Activated gamma-delta T cell treated with anti-CD3 and anti-CD28 coated beads, Interleukin-2, amount 50 U/mL, for 16 hours (primary cell): ENCODE measurements at places on chromosomes 3 and 15.

DNA sequence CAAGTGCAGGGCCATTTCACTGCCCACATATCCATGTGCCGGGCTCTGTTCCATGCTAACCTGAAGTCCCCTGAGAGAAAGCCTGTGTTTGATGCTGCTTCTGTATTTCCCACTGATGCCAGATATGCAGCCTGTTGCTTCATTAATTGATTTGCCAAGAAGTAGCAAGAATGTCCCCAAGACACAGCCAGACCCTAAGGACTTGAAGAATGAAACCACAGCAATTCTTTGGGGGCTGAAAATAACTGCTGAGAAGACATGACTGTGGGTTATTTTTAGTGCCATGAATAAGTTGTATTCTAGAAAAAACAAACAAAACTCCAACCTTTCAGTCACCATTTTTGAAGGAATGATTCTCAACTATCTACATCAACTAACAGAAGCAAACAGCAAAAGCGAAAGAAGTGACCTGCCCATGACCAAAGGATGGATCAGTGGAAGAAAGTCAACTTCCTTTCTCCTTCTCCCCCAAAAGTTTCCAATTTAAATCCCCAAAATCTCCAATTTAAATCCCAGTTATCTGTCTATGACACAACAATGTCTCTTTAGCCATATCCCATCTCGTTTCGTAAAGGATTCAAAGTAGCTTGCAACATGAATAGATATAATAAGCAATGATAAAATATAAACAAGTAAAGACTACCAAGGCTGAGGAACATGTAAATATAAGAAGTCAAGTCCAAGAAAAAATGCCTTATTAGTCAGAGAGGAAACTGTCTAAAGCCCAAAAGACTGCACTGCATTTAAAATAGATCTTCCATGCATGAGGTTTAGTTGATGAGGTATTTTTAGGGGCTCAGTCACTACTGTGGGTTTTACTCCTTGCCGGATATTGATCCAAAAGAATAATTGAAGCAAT lies 226.8 kb downstream of the DTWD1 start:
- DNase-seq = no peak

DNA sequence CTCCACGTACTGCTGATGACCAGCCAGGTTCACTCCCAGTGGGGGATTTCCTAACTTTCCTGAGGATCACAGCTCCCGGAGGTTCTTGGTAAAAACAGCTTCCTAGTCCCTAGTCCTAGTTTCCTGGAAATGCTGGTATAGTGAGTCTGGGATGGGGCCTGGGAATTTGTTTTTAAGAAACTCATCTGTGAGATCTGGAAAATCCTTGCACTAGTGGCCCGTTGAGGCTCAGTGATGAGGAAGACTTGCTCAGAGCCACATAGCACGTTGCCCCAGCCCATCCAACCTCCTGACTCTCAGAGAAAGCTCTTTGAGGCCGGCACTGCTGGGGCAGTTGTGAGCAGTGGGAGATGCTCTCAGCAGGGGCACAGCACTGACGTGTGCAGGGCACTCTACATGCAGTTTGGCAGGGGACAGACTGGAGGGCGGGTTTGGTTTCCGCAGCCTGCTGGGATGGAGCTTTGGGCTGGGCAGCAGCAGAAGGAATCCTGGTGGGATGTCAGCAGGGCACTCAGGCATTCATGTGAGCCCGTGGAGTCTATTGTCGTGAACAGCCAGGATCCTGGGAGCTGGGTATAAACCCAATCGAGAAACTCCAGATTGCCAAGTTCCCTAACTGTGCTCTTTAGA lies 31.6 kb downstream of the SAXO2 start:
- DNase-seq = no peak

DNA sequence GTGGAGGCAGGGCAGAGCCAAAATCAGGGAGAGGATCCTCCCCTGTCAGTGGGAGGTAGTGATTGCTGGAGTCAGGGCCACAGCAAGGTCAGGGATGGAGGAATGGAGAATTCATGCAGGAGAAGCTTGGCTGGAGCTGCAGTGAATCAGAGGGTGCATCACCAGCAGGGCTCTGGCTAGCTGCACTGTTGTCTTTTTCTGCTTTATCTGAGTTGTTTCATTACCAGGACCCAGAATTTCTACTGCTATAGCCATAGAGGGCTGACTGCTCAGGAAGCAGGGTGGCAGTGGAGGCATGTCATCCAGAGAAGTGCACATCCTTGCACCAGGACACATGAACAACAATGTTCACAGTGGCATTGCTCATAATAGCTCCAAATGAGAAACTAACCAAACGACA lies 113.5 kb upstream of the GALNT15 start:
- DNase-seq = no peak

DNA sequence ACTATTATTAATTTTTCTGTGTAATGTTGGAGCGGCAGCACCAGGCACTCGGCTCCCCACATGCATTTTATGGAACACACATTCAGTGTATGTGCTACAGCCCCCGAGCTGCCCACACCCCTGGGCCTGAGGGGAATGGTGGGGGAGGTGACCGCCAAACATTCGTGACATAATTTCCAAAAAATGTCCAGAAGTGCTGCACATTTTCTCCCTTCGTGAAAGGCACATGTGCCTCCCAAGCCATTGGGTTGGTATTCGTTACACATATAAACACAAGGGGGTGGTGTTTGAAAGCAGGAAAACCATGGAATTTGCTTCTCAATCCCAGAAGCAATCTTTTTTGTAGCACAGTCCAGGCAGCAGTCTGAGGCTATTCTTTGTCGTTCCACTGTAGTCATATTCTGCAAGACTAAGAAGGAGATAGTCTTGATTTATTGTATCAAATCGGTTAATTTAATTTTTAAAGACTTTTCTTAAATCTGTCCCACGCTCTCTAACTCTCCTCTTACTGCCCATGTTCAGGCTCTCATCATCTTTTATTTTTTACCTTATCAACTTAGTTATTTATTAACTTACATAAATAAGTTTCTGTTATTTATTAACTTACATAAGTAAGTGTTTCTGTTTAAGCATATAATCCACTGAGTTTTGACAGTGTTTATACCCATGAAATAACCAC lies 39.2 kb upstream of the POLR2M start:
- DNase-seq = no peak

- DNase-seq = no peak
Measured at GRCh38 chr3:63872135-63872924, 8.7 kb downstream of the ATXN7 start.

- DNase-seq = no peak
Measured at GRCh38 chr3:22939349-22939748, 263.8 kb upstream of the UBE2E2 start.

- no peak for DNase-seq
Measured at GRCh38 chr15:94381384-94381783, 150.0 kb downstream of the MCTP2 start.

DNA sequence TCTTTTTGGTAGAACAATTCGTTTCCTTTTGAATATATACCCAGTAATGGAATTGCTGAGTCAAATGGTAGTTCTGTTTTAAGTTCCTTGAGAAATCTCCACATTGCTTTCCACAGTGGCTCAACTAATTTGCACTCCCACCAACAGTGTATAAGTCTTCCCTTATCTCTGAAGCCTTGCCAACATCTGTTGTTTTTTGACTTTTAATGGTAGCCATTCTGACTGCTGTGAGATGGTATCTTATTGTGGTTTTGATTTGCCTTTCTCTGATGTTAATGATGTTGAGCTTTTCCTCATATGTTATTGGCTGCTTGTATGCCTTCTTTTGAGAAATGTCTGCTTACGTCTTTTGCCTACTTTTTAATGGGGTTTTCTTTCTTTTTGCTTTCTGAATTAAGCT lies 270.6 kb upstream of the MEIS2 start:
- no peak for DNase-seq

DNA sequence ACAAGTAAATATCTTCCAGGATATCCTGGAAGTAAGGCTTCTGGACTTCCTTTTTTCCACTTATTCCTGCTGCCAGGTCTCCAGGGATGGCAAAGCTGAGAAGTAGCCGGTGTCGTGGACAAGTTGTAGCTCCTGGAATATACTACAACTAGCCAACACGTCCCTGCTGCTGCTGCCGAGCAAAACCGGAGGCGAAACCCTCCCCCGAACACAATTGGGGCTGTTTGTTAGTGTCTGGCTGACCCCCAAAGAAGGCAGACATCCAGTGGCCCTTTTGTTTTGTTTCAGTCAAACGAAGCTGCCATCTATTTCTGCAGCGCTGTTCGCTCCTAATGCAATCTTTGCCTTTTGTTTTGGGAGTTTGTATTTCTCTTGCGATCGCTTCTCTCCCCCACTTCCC lies 45.3 kb upstream of the EIF5A2 start:
- DNase-seq = no peak

DNA sequence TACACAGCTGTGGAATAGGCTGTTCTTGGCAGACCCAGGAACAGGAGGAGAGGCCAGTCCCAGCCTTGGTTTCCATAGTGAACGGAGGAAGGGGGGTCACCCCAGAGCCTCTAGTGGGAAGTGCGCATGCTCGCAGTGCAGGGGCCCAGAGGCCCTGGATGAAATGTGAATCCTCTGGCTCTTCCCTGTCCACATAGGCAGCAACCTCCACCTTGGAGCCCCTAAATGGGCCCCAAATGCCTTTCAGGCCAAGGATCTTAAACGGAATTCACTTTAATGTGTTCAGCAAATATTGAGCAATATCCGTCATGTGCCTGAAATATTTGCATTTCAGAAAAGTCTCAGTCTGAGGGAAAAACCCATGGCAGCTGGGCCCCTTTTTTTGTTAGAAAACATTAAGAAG lies 3.3 kb upstream of the NDN start:
- no peak for DNase-seq

DNA sequence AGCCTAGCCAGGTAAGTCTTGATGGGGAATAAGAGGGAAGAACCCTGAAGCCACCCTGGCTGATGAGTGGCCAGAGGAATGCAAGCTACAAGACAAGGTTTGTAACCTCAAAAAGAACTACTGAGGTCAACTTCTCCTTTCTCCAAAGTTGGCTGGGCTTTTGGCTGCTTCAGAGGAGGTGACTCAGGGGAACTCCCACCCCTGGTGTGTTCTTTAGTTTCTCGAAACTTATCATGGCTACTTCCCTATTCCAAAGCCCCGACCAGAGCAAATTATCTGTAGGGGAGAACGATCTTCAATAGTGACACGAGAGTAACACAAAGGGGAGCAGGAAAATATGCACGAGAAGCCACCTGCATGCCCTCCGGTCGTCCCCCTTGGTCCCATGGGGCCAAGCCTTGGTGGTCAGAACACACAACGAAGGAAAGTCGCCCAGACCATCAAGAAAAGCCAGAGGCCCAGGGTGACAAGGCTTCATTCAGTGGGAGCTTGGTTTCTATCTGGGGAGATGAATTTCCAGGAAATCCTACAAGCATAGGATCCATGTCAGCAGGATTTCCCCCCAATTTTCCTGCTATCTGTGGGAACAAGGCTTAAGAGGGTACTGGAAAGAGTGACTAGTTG lies 6.5 kb upstream of the BCL2A1 start:
- DNase-seq = no peak

GRCh38 chr15:89334510-89335297 lies at the start of gene POLG:
Gene POLG, minus strand, starts transcription at chr15:89334824. Its CDS starts 1,070 bp downstream, at chr15:89333754.
- DNase-seq = peak; percentile 99

GRCh38 chr3:193240850-193241706 lies at the start of gene PLAAT1:
Gene PLAAT1, plus strand, starts transcription at chr3:193241222. Its CDS starts 14,429 bp downstream, at chr3:193255651.
- no peak for DNase-seq

DNA sequence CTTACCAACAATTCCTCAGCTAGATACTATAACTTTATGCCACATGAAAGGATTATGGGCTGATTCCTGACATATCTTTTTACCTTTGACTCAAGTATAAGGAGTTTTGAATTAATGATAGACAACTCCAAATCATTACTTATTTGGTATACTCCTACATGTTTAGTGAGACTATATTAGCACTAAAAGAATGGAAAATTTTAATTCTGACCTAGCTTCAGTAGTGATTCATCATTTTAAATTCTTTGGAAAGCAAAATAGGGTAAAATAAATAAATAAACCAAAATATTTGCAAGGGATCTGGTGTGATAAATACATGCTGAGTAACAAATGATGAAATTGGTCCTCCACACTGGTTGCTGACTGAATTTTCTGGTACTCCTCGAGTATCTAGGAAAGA lies 42.3 kb upstream of the VGLL3 start:
- DNase-seq = no peak

GRCh38 chr3:141539431-141540187 lies 52.8 kb downstream of the RASA2 start:
- no peak for DNase-seq

DNA sequence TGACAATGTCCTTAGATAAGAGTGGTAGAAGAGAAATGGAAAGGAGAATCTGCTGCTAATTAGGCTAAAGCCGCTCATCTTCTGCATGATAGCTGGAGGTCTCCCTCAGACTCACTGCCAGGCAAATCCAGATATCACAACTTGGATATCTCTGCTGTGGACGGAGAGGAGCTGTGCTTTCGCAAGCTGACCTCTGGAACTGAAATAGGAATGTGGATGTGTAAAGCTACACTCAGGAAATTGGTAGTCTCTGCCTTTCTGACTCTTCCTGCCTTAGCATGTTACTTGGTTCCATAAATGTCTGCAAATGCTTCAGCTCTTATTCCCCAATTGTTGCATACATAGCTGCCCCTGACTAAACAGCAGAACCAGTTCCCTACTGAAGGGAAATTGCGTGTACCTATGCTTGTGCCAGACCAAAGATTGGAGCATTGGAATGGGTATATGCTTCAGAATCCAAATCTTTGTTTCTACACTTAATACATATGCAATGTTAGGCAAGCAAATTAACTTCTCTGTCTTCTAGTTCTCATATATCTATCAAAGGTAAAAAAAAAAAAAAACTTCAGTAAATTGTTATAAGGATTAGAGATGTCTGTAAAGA lies 74.7 kb upstream of the ROBO2 start:
- DNase-seq = no peak

GRCh38 chr3:186094696-186095425 lies 14.0 kb downstream of the ETV5 start:
- DNase-seq = no peak

DNA sequence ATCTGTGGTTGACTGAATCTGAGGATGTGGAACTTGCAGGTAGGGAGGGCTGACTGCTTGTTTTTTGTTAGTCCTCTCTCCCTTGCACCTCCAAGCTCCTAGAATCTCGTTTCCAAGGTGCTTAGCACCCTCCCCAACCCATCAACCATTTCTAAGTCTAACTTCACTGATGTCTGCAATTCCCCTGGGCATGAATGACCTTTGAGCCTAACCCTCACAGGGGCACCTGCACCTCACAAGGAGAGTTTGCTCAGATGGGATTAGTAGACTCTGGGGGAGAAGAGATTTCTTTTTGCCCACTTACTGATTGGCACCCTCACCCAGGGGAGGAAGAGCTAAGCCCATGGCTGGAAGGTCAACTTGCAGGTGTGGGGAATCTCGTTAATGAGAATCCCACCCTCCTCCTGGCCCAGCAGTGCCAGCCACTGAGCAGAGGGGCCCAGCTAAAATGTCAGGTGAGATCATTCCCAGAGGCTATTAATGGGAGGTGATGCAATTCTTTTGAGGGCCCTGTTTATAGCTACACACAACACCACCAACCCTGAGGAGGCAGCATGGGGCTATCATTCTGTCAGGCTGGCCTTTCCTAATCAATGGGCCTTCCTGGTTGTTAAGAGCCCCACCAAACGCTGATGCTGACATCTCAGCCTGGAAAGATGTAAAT lies 81.6 kb upstream of the HERC1 start:
- no peak for DNase-seq

GRCh38 chr3:56144805-56145204 lies 323.5 kb downstream of the ERC2 start:
- DNase-seq = no peak

- DNase-seq = no peak
Measured at GRCh38 chr15:68684476-68684875, 105.7 kb downstream of the CORO2B start.

- no peak for DNase-seq
Measured at GRCh38 chr3:192156382-192156781, 571.0 kb downstream of the FGF12 start.

GRCh38 chr3:42898896-42899675 lies 6.9 kb upstream of the ZNF662 start:
- DNase-seq = no peak

- peak; percentile 41 for DNase-seq
Measured at GRCh38 chr3:169771497-169772304, 1.5 kb upstream of the MYNN start.
